ENCODE measurements at places on chromosomes 16 and 17. TPM values are rescaled to one million over a fixed set of nuclear protein-coding genes. Genes with fewer than 3 reads are reported as not detected.

Gene NPIPB8
- 1.1 TPM for total RNA-seq

Gene MYH1
- not detected for total RNA-seq

Gene CDH13
- not detected for total RNA-seq

Gene NPIPB6
- 4.5 TPM for total RNA-seq

Gene CRHR1
- not detected for total RNA-seq

Gene ZNF207
- 264 TPM for total RNA-seq

- DNase-seq: no peak
These were observed 18.1 kb upstream of the WWOX start for GRCh38 chr16:78081341-78081740.

DNA sequence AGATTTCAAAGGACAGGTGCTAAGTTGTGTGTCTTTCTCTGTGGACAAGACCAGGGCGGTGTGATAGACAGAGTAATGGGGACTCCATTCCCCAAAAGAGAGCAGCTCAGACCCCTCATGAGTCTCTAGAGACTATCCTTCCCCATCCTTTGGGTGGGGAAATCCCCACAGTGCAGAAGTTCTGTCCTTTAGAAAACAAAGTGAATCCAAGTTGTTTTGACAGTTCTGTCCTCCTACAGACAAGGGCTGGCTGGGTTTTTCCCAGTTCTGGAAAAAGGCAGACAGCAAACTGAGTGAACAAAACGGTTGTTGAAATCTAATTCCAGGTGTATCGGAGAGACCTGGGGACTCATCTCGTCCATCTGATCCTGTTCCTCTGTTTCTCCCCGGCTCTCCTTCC lies 11.0 kb upstream of the HAS3 start:
- DNase-seq: no peak

DNA sequence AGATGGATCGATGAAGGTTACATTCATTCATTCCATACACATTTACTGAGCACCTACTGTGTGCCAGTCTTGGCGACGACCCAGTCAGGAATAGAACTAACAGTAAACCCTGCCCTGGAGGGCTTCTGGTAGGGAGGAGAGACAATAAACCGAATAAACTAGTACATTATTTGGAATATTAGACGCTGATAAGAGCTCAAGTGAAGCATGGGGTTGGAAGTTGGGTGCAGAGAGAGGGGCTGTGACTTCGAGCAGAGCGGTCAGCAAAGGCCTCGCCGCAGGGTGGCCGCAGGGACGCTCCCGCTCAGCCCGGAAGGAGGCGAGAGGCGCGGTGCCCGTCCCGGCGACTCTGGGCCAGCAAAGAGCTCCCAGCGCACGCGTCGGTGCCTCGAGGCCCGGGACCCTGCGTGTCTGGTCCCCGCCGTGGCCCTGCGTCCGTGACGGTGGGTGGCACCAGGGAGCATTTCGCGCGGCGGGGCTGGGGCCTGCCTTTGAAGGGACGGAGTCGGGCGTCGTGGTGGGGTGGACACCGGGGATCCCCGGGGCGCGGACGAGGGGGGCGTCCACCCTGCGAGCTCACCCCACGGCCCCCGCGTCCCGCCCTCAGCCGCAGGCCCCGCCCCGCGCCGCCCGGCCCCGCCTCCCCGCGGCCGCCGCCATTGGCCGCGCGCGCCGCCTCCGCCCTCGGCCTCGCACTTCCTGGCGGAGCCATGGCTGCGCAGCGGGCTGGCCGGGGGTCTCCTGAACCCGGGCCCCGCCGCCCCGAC lies at the start of gene KLHL36:
KLHL36 (plus strand) TSS at position 684 of the 767 bp plus-strand sequence. CDS start 2,357 bp downstream, outside the sequence.
- DNase-seq: peak; percentile 87

DNA sequence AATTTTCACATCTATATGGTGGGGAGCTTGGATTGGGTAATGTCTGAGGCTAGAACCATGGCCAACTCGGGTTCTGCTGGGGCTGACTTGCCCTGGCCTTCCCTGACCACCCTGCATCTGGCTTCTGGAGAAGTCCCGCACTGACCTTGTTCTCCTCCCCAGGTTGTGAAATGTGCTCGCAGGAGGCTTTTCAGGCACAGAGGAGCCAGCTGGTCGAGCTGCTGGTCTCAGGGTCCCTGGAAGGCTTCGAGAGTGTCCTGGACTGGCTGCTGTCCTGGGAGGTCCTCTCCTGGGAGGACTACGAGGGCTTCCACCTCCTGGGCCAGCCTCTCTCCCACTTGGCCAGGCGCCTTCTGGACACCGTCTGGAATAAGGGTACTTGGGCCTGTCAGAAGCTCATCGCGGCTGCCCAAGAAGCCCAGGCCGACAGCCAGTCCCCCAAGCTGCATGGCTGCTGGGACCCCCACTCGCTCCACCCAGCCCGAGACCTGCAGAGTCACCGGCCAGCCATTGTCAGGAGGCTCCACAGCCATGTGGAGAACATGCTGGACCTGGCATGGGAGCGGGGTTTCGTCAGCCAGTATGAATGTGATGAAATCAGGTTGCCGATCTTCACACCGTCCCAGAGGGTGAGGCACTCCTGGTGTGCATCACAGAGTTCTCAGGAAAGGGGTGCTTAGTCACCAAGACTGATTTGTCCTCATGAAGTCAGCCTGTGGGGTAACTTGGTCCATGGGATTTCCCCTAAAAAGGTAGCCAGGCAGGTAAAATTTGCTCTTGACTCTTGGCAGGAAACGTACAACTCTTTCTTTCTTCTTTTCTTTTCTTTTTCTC lies 6.1 kb downstream of the NOD2 start:
- no peak for DNase-seq

GRCh38 chr17:37096071-37096470 lies 147.3 kb downstream of the AATF start:
- DNase-seq: no peak

- DNase-seq: no peak
These were observed 521 bp upstream of the G6PC3 start for GRCh38 chr17:44069974-44070454.

DNA sequence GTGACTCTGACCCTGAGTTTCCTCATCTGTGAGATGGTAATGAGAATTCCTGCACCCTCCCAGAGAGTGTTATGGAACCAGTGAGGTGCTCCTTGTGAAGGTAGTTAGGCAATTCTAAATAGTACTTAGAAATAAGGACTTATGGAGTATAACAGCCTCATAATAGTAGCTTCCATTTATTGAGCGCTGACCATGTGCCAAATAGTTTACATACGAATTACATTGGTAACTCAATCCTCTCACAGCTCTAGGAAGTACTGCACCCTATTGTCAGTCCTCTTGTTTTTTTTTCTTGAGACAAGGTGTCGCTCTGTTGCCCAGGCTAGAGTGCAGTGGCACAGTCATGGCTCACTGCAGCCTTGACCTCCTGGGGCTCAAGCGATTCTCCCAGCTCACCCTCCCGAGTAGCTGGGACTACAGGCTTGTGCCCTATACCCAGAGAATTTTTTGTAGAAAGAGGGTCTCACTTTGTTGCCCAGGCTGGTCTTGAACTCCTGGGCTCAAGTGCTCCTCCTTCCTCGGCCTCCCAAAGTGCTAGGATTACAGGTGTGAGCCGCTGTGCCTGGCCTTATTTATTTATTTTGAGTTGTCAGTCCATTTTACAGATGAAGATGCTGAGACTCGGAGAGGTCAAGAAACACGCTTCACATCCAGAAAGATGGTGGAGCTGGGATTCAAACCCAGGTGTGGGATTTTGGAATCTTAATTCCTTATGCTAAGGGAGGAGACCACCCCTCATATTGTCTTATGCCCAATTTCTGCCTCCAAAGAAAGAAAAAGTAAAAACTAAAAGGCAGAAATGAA lies 2.9 kb downstream of the TNS4 start:
- DNase-seq: no peak

DNA sequence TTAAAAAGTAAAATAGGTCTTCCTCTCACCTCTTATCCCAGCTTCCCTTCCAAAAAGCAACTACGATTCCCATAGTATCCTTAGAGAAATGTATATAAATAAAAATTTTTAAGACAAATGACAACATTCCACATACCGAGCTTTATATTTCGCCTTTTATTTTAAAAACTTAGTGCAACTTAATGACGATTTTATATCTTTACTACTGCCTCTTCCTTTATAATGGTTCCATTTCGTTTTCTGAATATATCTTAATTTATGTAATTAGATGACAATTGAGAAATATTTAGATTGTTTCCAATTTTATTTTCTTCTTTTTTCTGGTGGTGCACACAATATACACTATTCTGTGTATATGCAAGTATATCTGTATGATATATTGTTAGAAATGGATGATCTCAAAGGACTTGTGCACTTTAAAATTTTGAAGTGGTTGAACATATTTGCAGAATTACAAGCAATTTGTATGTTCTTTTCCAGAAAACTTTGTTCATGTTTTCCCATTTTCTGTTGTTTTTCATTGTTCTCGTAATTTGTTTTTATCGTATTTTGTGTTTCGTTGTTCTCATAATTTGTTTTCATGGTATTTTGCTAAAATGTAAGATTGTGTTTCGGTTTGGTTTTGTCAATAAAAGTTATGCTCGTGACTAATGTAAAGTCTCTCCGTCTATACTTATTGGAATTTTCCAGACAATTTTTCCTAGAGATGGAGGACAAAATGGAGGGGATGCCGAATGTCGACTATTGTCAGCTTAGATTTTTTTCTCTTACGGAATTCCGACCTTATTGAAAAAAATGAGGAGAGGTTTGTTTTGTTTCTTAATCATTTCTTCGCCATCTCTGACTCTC lies 20.4 kb upstream of the HOXB13 start:
- no peak for DNase-seq

DNA sequence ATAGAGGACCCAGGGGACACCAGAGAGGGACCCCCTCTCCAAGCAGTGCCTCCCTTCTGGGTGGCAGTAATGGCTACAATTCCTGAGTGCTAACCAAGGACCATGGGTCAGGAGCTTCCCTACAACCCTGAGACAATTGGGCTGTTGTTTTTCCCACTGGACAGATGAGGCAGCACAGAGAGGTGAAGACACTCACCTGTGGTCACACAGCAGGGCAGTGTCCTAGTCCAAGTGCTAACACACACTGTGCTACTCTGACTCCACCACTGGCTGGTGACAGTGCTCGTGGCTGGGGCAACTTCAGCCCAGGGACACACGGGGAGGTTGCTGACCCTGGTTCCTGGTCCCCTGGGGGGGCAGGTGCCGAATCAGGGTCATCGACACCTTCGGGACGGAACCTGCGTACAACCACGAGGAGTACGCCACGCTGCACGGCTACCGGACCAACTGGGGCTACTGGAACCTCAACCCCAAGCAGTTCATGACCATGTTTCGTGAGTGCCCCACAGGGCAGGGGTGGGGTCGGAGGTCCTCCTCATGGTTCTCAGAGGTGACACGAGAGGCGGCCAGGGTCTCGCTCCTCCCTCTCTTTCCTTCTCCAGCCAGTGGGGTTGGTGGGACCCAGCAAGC lies 58.1 kb downstream of the MGAT5B start:
- DNase-seq: no peak

DNA sequence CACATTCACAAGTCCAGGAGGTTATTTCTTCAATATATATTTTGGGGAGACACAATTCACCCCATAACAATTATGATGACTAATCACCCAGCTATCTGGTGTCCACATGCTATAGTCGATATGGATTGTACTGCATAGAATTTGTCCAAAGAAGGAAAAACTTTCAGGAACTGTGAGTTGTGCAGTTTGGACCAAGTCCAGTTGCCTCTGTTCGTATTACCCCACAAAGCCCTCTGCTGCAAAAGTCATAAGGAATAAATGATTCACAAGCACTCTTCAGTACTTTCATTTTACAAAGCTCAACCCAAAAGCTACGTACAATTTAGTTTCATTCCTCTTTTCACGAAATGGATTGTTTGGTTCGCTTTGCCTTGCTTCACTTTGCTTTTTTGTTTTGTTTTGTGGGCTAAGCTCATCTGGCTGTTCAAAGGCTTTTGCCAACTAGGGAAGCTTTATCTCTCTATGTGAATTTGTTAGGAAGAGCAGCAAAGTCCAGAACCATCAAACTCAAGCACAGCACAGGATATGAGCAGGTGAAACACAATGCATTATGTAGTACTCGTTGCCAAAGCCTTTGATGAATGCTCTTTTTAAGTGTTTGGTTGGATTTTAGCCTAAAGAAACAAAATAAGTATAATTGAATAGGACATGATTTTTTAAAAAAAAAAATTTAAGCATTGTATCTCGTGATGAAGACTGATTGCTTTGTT lies 98.6 kb downstream of the ZNF18 start:
- DNase-seq: no peak

DNA sequence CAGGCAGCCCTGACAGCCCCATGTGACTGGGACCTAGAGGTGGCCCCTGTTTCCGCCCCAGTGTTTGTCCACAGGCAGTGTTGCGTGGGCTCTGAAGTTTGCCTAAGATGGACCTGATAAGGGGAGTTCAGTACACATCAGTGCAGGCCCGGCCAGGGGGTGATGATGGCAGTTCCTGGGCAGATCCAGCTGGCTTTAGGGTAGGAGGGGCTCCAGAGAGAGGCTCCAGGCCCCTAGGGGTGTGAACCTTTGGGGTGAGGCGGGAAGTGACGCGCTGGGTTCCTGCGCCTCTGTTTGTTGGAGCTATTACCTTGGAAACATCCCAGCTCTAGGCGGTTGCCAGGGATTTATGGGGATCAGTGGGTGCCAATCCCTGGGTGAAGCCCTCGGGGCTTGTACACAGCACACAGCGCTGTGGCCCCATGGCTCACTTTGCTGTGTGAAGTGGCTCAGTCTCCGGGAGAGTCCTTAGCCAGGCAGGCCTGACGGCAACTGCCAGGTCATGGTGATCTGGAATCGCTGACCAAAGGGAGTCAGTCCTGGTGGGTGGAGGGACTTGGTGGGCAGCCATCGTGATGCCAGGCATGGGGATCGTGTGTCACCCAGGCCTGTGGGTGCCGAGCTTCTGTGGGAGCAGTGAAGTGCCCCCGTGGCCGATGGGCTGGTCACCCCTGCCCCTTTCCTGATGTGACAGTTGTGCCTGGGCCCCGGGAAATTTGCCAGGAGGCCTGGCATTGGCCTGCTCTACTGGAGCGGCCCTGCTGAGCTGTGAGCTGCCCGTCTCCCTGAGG lies 146.1 kb downstream of the SEC14L1 start:
- no peak for DNase-seq

GRCh38 chr17:81995463-81996231 lies 18.2 kb downstream of the ASPSCR1 start:
- no peak for DNase-seq

DNA sequence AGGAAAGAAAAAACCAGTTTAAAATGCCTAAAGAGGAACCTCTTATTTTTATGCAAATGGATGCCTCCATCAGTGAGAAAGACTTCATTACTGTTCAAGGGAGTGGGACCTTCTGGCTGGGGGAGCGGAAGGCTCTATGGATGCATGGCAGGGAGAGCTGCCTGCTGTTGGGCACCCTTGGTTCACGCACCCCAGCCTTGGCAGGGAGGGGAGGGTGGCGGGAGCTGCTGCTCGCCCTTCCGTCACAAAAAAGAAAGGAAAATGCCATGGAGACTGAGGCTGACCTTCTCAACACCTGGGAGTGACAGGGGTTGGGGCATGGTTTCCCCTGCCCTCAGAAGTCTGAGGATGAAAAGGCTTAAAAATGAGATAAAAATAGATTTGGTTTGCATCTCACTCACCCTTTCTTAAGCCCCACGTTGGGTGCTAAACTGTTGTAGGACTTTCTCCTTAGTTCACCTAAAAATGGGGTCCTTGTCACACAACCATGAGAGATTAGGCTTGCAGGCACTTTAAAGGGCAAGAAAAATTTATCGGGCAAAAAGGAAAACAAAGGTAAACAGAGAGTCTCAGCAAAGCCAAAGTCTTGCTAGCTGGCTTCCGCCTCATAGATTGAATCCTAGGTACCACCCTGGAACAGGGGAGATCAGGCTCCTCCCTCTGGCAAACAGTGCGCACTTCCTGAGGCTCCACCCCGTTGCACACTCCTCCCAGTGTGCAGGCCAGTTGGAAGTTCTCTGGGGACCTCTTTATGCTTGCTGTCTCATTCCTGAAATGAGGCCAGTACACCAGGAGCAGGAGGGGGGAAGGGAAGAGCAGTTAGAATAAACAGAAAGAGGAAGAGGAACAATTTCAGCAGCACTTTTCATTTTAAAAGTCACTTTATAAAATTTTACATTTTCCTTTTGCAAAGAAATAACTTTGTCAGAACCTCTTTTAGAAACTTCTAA lies 31.6 kb downstream of the PHKB start:
- DNase-seq: no peak
